ENCODE measurements at places on chromosomes 1 and 21.

DNA sequence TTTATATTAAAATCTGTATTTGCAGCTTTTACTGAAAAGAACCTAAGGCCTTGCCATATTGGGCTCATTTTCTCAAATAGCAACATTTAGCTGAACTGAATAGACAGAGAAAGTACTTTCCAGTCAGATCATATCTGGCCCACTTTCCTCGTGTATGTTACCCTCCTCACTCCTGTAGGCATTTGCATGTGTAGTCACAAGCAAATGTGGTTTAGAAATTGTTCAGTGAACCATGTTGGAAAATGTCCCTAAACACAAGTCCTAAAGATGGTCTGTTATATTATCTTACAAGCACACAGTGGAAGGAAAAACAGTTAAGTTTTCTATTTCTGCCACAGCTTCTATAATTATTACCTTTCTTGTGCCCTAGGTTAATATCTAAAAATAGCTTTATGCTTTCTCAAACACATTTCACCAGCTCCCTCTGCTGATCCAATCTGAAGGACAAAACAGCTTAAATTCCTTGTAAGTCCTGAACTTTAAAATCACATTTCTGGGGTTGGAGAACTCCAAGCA is 606 bp upstream of the FMO4 start:
- DNase-seq: no peak

- no peak for DNase-seq
These were observed 34.8 kb downstream of the VWA5B1 start for GRCh38 chr1:20325407-20325843.

GRCh38 chr1:20486457-20487235 is 636 bp upstream of the CAMK2N1 start:
- DNase-seq: peak; percentile 79

DNA sequence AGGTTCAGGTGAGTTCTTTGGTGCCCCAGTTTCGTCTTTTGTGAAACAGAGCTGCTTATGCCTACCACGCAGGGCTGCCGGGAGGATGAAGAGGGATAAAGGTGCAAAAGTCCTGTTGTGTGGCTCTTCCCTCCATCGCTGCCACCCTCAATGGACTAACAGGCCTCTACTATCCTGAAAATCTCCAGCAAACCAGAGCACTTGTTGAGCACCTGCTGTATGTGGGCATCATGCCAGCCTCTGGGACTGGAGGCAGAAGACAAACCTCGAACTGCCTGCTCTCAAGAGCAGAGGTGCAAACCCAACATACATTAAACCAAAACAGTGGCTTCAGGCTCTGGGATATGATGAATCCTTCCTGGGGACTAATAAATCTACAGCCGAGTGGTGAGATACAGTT is 174.1 kb downstream of the ACTL8 start:
- no peak for DNase-seq

GRCh38 chr1:16112596-16113555 is 39.4 kb upstream of the FAM131C start:
- DNase-seq: no peak

DNA sequence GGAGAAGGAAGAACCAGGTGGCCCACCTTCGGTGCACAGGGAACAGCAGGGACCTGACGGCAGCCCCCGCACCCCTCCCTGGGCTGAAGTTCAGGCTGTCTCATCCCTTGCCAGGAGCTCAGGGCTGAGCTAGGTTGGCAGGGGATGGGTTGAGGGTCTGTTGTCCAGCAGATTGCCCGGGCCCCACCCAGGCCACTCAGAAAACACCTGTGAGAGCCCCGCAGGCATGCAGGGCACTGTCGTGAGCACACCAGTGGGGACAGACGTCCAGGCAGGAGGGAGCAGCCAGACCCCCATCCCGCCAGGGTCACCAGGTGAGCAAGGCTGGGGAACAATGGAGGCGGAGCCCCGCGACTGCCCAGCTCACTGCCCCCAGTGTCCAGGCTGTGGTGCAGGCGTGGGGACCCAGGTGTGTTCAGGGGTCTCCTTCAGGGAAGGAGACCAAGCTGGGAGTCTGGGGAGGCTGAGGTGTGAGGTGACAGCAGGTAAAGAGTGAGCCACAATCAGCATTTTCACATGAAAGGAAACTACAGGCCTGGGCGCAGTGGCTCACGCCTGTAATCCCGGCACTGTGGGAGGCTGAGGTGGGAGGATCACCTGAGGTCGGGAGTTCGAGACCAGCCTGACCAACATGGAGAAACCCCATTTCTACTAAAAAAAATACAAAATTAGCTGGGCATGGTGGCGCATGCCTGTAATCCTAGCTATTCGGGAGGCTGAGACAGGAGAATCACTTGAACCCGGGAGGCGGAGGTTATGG is 9.4 kb upstream of the SAMD11 start:
- DNase-seq: no peak

DNA sequence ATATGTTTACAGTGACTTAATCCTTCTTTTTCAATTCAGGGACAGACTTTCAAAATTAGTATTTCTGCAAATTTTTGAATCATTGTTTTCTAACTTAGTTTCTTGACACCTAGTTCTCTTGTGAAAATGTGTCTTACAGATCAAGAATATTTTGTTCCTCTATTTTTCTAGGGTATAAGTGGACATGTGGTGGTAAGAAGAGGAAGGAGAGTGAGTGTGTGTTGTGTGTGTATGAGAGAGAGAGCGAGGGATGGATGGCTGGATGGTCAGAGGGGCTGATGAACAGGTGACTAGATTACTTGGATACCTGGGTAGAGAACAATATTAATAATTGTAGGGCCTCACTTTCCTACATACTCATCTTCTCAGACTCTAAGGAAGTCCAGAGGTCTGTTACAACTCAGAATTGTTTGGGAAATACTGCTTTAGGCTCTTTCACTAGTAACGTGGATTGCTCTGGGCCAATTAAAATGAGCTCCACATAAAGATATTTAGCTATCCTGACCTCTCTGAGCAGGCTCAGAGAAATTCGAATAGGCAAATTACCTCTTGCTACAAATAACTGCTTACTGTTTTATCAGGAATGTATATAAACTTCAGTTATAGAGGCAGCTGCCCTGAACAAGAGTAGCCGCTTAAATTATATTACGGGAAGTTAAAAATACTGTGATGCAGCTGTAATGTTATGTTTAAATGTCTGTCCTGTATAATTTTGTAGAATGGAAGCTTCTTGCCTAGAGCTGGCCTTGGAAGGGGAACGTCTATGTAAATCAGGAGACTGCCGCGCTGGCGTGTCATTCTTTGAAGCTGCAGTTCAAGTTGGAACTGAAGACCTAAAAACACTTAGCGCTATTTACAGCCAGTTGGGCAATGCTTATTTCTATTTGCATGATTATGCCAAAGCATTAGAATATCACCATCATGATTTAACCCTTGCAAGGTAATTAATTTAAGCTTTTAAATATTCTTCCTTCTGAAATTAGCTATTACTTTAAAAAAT is 19.7 kb downstream of the GPSM2 start:
- DNase-seq: no peak

GRCh38 chr1:65764052-65764451 is 28.6 kb upstream of the PDE4B start:
- no peak for DNase-seq

GRCh38 chr21:31938330-31939301 is 65.8 kb downstream of the HUNK start:
- no peak for DNase-seq

DNA sequence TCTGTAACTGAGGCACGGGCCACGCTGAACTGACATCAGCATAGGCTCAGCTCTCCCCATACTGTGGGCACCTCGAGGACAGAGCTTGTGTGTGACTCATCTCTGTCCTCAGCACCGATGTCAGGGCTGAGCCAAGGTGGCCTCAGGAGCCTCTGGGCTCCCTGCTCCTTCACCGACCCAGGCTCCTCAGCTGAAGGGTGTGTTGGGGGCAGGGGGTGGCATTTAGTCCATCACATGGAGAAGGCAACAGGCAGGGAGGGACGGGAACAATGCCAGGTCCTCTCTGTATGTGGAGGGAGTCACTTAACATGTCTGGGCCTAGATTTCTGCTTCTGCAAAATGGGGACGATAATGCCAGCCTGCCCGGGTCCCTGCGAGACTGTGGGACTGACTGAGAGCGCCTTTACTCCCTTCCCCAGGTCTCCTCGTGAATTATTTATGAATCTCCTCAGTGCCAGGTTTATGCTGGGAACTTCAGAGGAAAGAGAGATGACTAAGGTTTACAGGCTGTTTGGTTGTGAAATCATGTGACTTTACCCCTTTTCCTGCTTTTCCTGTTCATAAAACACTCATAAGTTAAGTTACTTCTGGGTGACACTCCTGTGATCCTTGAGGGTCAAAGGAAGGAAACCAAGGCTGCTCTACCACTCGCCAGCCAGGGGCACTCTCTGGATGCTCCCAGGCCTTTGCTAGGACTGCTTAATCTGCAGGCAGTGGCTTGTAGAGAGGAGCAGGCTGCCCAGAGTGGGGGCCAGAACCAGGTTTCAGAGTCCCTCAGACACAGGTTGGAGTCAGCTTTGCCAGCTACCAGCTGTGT is 16.2 kb downstream of the TTC39A start:
- DNase-seq: no peak

DNA sequence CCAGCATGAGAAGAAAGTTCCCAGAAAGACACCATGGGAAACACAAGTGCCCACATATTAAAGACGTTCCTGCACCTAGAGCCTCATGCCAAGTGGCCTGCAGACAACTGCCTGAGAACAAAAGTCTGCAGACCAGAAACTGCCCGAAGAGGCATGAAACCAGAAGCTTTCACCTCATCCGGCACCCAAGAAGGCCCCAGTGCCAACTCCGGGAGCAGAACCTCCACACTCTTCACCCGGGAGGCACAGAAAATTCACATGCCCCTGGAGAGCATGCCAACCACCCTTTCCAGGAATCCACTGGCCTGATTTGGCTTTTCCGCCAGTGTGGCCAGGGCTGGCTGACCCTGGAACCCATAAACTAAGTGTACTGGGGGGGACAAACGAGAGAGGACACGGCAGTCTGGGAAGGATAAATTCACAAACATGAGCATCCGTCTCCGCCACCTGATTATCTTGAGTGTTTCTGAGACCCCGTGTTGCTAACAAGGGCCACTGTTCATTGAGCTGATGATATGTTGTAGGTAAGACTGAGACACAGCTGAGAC is 6.8 kb downstream of the TFF2 start:
- DNase-seq: no peak

Measured in muscle of back (tissue), 13 donors.